ENCODE measurements at places on chromosomes 5 and 9. TPM values are rescaled to one million over a fixed set of nuclear protein-coding genes. Genes with fewer than 3 reads are reported as not detected.

FOXD4 gene
- 0.31 TPM for total RNA-seq

FCN1 gene
- total RNA-seq = 1.4 TPM

TNFSF15 gene
- total RNA-seq = not detected

ASTN2 gene
- total RNA-seq = 64.8 TPM

APBA1 gene
- total RNA-seq = 5.2 TPM

IGFBPL1 gene
- total RNA-seq = 0.53 TPM

PAEP gene
- total RNA-seq = not detected

PHF24 gene
- total RNA-seq = 0.03 TPM

FAXDC2 gene
- total RNA-seq = 27.6 TPM

NAA35 gene
- 16.9 TPM for total RNA-seq

COL5A1 gene
- total RNA-seq = 35.8 TPM

TAF11L7 gene
- not detected for total RNA-seq

GPR21 gene
- 1.0 TPM for total RNA-seq

AGXT2 gene
- not detected for total RNA-seq

NKD2 gene
- 8.6 TPM for total RNA-seq

KLF4 gene
- total RNA-seq = 37.0 TPM

PKD2L2 gene
- total RNA-seq = 0.32 TPM

BAAT gene
- not detected for total RNA-seq

Measured in right cardiac atrium (tissue), 5 donors.